Activated gamma-delta T cell treated with Interleukin-2 at 50 U/mL for 16 hours (primary cell): ENCODE measurements at places on chromosomes 5 and 9.

DNA sequence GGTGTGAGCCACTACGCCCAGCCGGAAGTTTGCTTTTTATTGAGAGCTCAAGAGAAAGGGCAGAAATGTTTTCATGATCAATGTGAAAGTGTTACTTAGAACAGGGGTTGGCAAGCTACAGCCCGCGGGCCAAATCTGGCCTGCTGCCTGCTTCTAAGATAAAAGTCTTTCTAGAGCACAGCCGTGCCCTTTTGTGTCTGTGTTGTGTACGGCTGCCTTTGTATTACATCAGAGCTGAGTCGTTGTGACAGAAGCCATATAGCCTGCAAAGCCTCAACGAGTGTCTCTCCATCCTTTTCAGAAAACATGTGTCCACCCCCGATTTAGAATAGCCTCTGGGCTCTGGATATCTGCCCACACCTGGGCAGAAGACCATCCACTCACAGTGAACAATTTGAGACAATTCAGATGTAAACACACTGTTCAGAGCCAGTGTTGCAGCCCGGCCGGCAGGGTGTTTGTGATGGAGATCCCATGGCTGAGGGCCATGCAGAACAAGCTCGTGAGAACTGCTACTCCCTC is 28.8 kb downstream of the AK8 start:
- no peak for DNase-seq

GRCh38 chr9:5231212-5231611 is at the start of gene INSL4:
Gene INSL4, plus strand, starts transcription at chr9:5231419. Its CDS starts 105 bp downstream, at chr9:5231524.
- no peak for DNase-seq

- DNase-seq, result no peak
These were observed 182.8 kb downstream of the ICE1 start for GRCh38 chr5:5605170-5605764.

DNA sequence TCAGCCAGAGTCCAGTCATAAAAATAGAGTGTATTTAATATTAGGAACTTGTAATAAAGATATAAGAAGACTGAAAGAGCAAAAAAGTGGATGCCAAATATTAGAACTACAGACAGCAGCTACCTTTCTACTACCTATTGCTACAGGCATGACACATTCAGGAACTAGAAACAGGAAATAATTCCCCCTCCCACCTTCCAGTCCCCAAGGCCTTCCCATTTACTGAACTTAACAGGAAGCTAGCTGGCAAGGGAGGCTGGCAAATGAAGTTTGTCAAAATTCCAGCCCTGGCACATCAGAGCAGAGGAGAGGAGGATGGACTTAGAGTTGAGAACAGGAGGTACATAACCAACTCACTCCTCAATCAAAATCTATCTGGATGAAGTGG is 50.2 kb upstream of the RIC1 start:
- no peak for DNase-seq

- DNase-seq, result no peak
These were observed 169.0 kb downstream of the SYK start for GRCh38 chr9:90970608-90971007.

DNA sequence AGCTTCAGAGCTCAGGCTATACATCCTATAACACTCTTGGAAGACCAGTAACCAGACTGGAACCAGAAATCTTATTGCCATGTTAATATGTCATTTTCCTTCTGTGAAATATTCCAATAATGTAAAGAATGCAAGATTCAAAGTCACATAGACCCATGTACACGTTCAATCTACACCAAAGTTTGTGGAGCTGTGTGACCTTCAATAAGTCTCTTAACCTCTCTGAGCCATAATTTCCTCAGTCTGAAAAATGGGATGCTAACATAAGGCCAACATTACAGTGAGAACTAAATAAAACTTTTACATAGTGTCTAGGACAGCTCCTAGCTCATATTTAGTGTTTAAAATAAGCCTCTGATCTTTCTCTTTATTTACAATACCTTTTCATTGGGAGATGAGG is 70.4 kb downstream of the ARRDC3 start:
- no peak for DNase-seq
